ENCODE measurements at places on chromosomes 6 and 20.

DNA sequence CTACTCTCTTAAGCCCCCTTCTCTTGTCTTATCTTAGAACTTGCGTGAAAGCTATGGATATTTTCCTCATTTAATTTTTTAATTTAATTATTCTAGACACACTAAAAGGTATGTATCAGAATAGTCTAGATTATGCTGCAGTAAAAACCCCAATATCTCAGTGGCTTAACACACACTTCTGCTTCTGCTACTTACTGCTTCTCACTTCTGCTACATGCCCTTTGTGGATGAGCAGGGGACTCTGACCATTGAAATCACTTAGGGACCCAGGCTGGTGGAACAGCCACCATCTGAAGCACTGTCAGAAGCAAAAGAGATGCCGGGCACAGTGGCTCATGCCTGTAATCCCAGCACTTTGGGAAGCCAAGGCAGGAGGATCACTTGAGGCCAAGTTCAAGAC is 27.2 kb upstream of the SCUBE3 start:
- no peak for DNase-seq

GRCh38 chr6:41352396-41352795 is 17.0 kb downstream of the NCR2 start:
- DNase-seq, result no peak

GRCh38 chr6:50549026-50549425 is 164.3 kb upstream of the TFAP2D start:
- DNase-seq, result no peak

GRCh38 chr6:68758559-68758958 is 123.5 kb downstream of the ADGRB3 start:
- DNase-seq, result no peak

- DNase-seq, result no peak
Observed at GRCh38 chr20:53879048-53879684, 191.2 kb downstream of the BCAS1 start.

- no peak for DNase-seq
Observed at GRCh38 chr6:107144666-107145065, 29.4 kb upstream of the BEND3 start.

GRCh38 chr20:52793339-52793963 is 178.7 kb upstream of the TSHZ2 start:
- DNase-seq, result no peak

- no peak for DNase-seq
Observed at GRCh38 chr6:29112135-29112534, 4.3 kb downstream of the OR2J3 start.

- no peak for DNase-seq
Observed at GRCh38 chr6:160162030-160162566, 40.5 kb downstream of the SLC22A1 start.

GRCh38 chr20:10699941-10700340 is 26.1 kb upstream of the JAG1 start:
- DNase-seq, result no peak

DNA sequence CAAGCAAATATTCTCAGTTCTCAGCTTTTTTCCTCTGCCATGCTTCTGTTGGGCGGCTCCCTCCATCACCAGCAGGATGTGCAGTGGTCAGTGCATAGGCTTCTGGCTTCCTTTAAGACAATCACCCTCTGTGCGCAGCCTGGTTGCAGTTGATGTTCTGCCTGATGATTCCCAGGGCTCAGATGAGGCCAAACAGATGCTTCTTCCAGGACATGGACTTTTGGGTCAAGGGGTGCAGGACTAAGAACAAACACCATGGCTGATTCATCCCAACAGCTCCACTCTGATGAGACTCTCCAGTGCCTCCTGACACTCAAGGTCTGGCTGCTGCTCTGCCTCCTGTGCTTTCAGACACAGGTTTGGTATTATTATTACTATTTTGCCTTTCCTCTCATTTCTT is 554.8 kb upstream of the CDH4 start:
- no peak for DNase-seq

GRCh38 chr6:72699159-72699558 is 77.3 kb downstream of the KCNQ5 start:
- no peak for DNase-seq

- no peak for DNase-seq
Observed at GRCh38 chr20:9578594-9578993, 64.2 kb downstream of the LAMP5 start.

DNA sequence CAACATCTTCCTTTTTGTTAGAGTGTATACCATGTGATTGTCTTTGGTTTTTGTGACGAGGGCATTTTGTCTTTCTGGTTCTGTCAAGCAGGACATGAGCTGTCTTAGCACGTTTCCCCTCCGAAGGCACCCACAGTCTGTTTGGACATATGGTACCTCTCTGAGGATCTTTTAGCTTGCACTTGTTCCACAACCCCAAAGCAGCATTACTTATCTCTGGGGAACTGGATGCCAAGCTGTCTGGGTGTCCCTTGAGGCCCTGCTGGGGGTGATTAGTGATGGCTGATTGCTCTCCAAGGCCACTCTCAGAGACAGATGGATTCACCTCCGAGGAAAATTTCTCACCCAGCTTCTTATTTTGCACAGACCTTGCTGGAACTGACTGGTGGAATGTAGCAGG is 445.0 kb upstream of the CHD6 start:
- no peak for DNase-seq

DNA sequence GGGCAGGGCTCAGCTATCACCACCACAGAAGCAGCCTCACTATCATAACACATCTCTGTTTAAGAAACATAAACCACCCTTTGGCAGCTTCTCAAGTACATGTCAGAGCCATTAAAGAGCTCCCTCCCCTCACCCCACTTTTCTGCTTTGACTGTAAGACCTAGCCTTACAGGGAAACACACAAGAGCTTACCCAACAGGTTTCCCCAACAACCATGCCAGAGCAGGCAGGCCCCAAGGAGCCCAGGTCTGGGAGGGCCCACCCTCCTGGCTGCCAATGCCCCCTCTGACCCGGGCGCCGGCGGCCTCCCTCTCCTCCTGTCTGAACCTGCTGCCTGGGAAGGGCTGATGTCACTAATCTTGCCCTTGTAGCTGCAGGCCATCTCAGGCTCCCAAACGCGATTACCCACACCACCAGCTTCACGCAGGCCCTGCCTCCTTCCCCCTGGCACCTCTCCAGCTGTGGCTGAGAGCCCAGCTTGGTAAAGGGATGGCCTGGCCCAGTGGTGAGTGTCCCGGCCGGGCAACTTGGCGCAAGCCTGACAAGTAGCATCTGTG is 402.0 kb downstream of the MAFB start:
- DNase-seq, result no peak

DNA sequence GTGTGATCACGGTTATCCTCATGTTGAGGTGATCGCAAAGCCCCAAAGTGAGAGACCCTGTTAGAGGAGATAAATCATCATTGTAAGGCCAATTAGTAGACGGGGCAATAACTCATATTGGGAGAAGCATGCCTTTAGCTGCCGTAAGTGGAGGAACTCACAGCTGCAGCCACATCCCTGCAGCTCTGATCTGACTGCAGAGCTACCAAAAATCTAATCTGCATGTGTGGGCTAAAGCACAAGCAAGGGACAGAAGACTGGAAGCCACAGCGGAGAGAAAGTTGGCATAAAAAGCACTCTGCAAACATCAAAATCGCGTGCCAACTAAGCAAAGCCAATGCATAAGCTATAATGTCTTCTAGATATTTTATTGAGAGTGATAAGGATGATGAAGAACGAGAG is 79.8 kb downstream of the TBC1D7 start:
- no peak for DNase-seq

DNA sequence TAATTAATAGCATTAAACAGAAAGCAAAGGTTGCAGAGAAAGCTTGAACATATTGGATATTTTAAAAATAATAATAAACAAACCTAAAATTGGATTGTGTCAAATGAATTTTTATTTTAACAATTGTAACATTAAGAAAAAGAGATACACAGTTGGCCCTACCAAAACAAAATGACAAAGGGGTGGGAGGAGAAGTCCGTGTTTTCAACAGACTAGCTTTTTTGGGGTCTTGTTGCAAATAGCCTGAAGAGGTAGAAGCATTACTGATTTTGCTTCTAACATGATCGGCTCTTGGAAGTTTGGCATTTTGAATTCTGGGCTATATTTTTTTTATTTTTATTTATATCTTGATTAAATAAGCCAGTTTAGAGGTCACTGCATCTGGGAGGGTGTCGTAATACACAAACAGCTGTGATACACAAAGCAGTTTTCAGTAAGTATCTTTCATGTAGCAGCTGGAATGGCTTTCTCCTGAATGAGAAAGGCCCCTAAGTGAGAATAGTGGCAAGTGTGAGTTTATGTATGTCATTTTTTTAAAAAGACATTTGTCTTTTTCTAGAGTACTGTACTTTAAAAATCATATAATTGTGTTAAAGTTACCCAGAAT is 85.5 kb upstream of the ZNF217 start:
- no peak for DNase-seq

- peak; percentile 38 for DNase-seq
Observed at GRCh38 chr6:128807577-128807976, 75.4 kb upstream of the LAMA2 start.

DNA sequence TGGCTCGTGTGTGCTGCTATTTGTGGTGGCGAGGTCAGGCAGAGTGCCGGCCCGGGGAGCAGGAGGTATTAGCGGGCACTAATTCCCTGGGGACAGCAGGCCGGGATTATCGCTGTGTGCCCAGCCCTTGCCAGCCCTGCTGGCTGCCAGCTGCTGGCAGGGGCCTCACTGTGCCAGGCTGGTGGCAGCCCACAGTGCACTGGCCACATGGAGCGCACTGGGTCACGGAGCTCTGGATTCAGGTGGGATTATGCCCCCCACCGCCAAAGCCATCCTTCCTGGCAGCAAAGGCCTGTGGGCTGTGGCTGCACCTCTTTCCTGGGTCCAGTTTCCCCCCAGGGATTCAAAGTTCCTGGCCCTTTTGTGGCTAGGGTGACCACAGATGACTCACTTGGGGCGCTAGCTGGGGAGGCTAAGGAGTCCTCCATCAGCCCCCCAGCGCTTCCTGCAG is 59.7 kb downstream of the YTHDF1 start:
- DNase-seq, result no peak

DNA sequence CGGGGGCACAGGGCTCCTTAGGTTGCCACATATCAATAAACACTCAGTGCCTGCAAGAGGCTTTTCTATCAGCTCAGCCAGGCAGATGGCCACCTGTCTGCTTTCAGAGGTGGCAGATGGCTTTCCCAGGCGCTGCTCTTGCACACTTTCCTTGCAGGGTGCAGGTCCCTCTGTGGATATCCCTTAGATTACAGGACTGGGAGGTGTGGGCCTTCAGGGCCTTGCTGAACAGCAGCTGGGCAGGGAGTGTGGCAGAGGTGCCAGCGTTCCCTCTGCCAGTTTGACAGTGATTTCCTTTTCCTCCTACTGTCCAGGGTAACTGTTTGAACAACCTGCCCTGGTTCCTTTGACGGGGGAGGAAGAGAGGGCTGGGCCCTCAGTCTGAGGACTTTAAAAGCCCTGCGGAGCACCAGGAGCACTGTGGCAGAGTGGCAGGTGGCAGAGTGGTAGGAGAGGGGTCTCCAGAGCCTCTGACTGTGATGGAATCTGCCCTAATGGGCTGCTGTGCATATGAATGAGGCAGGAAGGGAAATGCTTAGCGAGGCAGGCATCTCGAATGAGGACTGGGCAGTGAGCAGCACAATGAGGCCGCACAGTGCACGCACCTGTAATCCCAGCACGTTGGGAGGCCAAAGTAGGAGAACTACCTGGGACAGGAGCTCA is 34.2 kb downstream of the ABHD12 start:
- DNase-seq, result no peak

DNA sequence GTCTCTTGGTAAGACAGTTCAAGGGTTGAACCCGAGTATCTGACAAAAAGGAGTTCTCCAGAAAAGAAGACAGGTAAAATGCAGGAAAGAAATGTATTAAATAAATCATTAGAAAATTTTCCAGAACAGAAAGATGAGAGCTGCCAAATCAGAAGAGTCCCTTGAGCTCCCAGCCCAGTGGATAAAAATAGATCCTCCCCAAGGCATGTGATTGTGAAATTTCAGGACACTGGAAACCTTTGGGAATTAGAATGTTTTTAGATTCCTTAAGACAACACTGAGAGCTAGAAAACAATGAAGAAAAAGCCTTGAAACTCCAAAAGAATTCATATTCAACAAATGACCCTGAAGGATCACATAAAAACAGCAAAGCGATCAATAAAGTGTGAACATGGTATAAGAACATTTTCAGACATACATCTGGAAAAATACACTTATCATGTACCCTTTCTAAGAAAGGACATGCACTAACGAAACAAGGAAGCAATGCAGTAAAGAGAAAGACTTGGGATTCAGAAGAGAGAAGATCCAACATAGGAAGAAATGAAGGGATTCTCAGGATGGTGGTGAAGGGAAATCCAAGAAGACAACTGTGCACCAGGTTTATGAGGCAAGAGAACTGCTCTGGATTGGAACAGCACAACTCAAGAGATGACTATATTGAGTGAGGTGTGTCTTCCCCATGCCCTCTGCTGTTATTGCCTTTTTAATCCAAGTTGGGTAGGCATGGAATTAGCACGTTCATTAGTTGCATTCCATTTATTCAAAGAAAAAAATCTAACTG is 390.4 kb downstream of the SYNE1 start:
- DNase-seq, result no peak

GRCh38 chr6:401239-401993 is 9.9 kb downstream of the IRF4 start:
- no peak for DNase-seq

GRCh38 chr20:57719951-57720350 is 10.1 kb upstream of the PMEPA1 start:
- no peak for DNase-seq

- no peak for DNase-seq
Observed at GRCh38 chr20:503048-503737, 40.4 kb downstream of the CSNK2A1 start.

DNA sequence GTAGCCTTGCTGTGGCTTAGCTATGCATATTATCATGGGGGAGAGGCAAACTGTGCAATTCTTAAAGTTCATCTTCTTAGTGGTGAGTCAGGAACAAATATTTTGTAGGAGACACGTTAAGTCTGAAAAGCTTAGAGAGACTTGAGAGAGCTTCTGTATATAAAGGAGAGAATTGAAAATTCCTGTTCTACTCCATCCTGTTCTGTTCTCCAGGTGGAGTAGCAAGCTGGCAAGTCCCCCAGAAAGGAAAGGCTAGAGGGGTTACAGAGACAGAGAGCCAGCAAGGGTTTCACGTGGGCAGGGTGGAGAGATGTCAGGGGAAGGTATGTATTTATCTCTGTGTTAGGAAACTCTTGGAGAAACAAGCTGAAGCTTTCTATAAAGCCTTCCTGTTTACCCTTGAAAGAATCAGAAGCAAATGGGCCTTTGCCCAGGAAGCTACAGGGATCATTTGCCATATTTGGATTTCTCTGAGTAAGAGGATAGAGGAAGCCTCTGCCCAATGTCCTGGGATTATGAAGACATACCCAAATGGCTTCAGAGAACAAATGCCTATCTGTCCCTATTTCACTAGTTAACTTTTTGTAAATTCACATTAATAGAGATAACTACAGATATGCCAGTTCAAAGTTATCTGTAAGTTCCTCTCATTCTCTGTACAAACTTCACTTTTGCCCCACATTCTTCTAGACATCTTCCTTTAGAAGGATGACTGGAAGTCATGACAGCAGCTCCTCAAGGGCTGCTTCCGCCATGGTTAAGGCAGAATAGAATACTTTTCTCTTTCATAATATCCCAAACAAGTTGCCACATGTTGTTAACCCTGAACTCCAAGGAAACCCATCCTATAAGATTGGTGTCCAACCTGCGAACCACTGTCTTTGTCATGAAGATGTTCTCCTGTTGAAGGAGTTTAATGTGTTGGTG is 126.7 kb upstream of the NEDD9 start:
- no peak for DNase-seq
